Left renal cortex interstitium (tissue), 4 donors: ENCODE measurements at places on chromosomes 5 and 9. TPM values are rescaled to one million over a fixed set of nuclear protein-coding genes. Genes with fewer than 3 reads are reported as not detected.

- DNase-seq, result no peak
Measured at GRCh38 chr9:98374385-98375051, 119.1 kb upstream of the TBC1D2 start.

- no peak for DNase-seq
Measured at GRCh38 chr9:15612962-15613361, 60.1 kb downstream of the CCDC171 start.

DNA sequence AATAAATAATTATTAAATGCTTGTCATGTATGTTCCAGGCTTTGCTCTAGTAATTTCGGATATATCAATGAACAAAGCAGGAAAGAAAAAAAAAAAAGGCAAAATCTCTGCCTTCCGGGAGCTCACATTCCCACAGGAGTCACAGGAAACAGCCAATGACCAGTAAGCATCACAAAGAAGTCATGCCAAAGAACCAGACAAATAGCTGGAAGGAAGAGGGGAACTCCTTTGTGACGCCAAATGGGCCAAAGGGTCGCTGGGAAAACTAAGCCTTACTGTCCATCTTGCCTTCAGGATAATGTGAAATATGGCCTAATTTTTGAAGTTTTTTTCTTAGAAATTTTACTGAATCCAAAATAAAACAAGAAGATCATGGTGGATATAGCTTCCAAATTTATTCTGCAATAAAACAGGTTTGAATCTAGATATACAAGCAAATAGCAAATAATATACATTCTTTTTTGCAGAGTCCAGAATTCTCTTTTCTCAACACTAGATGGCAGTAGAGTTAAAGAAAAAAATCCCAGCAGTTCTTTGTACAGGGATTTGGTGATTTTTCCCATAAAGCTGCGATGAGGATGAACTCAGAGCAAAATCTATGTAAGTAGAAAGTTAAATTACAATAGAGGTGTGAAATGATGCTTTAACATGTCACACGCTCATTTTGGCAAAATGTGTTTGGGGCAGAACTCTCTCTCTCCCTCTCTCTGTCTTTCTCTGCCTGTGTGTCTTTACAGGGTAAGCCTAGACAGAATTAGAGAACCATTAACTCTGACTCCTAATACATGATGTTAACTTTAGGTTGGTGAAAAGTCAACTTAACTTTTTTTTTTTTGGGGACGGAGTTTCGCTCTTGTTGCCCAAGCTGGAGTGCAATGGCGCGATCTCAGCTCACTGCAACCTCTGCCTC is 60.0 kb upstream of the TUT7 start:
- no peak for DNase-seq

DNA sequence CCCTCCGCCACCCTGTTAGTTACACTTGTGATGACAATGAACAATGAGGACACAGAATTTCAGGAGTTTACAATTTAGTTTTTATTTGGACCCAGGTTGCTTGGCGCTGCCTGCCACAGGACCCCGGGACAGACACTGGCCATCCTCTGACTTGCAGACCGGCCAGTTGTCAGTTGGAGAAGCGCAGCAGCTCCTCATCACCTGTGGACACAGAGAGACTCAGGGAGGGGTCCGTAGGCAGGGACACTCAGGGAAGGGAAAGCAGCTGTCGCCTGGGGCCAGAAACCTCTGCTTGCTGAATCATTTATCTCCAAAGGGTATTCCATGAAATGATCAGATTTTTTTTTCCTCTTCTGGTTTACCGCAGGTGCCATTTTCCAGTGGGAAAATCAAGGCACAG is 18.0 kb downstream of the AMBP start:
- DNase-seq, result no peak

GRCh38 chr5:169695919-169696490 is 58.9 kb downstream of the DOCK2 start:
- DNase-seq, result no peak

DNA sequence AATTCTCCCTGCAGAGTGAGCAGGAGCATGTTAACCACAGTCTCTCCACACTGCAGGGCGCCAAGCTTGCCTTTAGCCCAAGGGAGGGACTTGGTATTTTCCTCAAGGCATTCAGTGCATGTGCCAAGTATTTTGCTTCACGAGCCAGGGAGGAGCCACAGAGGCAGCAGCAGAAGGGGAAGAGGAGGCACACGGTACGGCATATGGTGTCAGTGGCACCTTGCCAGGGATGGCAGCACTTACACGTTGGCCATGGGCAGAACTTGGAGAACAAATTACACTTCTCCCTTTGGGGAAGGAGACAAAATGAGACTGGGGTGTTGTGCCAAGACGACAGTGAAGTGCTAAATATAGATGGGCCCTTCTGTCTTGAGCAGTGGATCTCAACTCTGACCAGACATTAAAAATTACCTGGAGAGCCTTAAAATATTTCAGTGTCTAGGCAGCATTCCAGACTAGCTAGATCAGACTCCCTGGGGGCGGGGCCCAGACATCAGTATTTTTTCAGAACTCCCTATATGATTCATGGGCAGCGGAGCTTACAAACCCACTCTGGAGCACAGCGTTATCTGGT is 155.8 kb downstream of the DRD1 start:
- no peak for DNase-seq

- no peak for DNase-seq
Measured at GRCh38 chr5:58184910-58185309, 275.0 kb downstream of the PLK2 start.

DNA sequence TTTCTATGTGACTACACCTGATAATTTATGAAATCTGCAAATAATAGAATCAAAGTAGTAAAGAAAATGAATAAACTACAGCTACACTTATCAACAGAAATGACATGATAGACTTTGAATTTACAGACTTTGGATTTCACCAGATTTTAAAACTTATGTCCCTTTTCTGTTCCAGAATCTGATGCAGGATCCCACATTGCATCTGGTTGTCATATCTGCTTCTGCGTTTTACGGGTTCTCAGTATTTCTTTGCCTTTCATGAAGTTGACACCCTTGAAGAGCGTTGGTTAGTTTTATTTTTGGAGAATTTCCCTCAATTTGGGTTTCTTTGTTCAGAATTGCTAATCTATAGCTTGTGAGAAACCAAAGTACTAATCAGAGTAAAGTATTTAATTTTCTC is 174.9 kb upstream of the ADCY2 start:
- no peak for DNase-seq

GRCh38 chr5:173794901-173795416 is 93.2 kb upstream of the CPEB4 start:
- no peak for DNase-seq

DNA sequence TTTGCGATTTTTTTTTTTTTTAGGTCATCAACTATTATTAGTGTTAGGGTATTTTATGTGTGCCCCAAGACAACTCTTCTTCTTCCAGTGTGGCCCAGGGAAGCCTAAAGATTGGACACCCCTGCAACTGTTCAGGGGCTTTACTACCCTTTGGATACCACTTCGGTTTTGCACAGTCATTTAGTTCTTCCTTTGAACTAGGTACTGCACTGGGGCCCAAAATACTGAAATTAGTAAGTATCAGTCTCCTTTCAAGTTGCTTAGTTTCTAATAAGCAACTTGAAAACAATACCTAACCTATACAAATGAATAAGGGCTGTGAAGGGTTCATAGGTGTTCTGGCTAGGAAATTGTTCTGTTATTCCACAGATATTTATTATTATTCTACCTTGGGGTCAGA is 45.3 kb downstream of the CWC27 start:
- DNase-seq, result no peak

- no peak for DNase-seq
Measured at GRCh38 chr5:113197456-113198200, 221.0 kb downstream of the DCP2 start.

DNA sequence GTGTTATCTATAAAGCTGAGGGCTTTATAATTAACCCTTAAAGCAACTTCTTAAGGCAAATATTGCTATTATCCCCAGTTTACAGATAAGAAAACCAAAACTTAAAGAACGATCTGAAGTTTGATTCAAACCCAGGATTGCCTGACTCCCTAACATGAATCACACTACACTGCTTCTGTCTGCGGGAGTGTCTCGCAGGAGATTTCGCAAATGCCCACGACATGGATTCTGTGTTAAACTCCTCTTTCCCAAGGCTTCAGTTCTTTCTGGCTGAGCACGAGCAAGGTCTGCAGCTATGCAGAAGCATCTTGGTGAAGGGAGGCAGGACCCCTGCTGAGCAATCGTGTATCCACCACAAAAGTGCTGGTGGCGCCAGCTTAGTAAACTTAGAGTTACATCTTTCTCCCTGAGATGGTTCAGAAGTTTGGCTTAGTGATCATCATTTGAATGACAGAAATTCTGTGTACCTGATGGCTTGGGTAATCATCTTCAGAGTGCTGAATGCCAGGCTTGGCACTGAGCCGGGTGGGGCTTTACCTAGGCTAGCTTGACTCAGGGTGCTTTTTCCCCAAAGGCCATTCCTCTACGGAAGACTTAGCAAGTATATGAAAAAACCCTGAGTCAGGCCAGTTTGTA is 81.4 kb upstream of the PIK3R1 start:
- DNase-seq, result no peak

GRCh38 chr5:6576861-6577501 is 55.9 kb downstream of the NSUN2 start:
- DNase-seq, result no peak

- no peak for DNase-seq
Measured at GRCh38 chr9:125942125-125942524, 195.0 kb downstream of the PBX3 start.

The C5orf52 gene
- polyA plus RNA-seq, result not detected

The SPINK1 gene
- polyA plus RNA-seq, result 26.3 TPM

The TPPP gene
- polyA plus RNA-seq, result 4.3 TPM

The WDR38 gene
- 0.31 TPM for polyA plus RNA-seq

The IFNA13 gene
- polyA plus RNA-seq, result not detected

The SOWAHA gene
- polyA plus RNA-seq, result 4.6 TPM

The FOXD4L6 gene
- 0.11 TPM for polyA plus RNA-seq
